ENCODE measurements at places on chromosomes 4 and X.

GRCh38 chr4:99208719-99209075 lies 10.3 kb downstream of the ADH6 start:
- DNase-seq, result peak; percentile 10

DNA sequence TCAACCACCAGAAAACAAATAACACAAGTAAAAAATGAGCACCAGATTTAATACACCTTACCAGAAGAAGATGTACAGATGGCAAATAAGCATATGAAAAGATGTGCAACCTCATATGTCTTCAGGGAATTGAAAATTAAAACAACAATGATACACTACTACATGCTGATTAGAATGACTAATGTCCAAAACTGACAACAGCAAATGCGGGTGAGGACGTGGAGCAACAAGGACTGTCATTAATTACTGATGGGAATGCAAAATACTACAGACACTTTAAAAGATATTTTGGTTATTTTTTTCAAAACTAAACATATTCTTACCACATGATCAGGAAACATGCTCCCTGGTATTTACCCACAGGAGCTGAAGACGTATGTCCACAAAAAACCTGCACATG lies 140.3 kb downstream of the FRYL start:
- no peak for DNase-seq

DNA sequence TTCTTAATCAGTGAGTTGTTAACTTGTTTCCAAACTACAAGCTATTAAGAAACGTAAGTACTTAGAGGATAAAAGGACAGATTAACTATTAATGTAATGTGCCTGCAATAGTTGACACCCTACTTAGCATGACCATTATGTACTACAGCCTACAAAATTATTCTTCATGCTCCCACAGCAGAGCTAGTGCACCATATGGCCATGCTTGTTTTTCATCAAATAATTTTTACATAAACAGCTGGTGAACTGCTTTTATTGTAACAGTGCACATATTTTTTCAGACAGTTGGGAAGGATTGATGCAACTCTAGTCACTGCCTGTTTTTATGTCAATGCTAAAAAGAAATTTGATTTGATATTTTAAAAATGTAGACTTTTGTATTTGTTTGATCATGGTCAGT lies 10.2 kb upstream of the MAGEB10 start:
- DNase-seq, result no peak

DNA sequence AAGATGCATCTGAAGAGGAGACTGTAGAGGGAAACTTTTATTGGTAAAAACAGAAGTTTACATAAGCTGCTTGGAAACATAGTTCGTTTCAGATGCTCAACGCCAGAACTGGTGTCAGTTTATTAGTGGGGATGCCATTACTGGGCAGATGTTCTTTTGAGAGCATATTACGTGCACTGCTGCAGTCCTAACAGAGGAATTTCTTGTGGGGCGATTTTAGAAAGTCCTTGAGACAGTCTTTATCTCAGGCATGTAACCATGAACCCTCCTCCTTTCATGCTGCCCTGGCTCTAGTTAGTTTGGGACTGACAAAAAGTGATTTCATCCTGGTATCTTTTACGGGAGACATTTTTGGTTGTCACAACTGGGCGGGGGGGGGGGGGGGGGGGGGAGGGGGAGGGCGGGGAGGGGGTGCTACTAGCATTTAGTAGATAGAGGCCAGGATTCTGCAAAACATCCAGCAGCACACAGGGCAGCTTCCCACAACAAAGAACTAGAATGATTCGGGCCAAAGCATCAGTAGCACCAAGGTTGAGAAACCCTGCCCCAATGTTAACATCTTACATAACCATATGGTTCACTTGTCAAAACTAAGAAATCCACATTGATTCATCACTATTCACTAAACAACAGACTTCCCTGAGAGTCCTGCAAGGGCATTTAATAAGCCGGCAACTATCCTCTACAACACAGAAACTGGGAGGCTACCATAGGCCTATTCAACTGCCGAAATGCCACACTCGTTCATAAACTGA lies 118.6 kb upstream of the FTHL17 start:
- no peak for DNase-seq

DNA sequence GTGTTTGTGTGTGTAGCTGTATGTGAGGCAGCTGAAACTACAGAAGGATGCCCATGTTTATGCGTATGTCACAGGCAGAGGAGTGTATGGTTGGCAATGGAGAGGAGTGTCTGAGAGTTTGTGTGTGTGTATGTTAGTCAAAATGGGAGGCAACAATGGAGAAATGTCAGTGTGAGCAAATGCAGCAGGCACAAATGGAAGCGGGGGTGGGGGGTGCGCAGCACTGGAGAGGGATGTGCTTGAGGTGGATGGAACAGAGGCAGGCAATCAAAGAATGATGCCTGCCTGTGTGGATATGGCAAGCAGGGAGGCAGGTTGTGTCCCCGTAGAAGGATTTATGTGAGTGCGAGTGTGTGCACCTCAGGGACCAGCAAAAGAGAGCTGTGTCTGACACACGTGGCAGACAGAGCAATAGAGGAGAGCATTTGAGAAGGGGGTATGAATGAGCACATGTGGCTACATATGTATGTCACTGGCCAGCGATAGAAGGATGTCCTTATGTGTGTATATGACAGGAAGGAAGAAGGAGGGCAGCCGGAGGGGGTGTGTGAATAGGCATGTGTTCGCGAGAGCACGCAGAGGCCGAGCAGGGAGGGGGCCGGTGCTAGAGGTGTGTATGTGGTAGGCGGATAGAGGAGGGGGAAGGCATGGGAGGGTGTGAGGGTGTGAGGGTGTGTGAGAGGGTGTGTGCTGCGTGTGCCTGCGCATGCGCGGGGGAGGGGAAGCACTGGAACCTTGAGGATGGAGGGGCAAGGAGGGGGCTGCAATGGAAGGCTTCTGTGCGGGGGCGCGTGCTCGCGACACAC lies 1.1 kb downstream of the PJA1 start:
- peak; percentile 28 for DNase-seq

DNA sequence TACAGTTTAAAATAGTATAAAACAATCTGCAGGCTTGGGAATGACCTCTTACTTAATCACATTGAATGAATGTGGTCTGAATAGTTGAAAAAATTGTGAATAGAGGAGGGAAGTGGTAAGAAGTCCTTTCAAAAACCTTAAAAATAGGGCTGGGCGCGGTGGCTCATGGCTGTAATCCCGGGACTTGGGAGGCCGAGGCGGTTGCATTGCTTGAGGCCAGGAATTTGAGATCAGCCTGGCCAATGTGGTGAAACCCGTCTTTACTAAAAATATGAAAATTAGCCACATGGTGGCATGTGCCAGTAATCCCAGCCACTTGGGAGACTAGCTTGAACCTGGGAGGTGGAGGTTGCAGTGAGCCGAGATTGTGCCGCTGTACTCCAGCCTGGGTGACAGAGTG lies 36.5 kb downstream of the HERC3 start:
- DNase-seq, result no peak

- DNase-seq, result no peak
Observed at GRCh38 chrX:150935467-150935866, 37.0 kb upstream of the CD99L2 start.

GRCh38 chrX:13489454-13489853 lies 79.9 kb upstream of the EGFL6 start:
- DNase-seq, result no peak

DNA sequence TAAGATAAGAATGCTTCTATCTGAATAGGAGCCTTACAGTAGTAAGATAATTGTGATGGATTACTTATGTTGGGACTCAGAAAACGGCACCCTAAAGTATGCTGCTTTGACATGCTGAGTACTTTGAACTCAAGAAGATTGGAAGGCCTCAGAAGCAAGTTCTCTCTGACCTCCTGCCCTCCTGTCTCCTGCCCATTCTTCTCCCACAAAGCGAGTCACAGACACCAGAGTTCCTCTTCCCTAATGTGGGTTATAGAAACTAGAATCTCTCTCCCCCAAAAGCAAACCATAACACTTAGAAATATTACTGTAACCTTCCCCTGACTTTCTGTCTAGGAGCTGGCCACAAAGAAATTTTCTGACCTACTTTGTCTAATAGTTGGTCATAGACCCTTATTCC lies 76.5 kb downstream of the DDIT4L start:
- no peak for DNase-seq

GRCh38 chr4:85762529-85762871 lies 287.6 kb downstream of the ARHGAP24 start:
- DNase-seq, result no peak

DNA sequence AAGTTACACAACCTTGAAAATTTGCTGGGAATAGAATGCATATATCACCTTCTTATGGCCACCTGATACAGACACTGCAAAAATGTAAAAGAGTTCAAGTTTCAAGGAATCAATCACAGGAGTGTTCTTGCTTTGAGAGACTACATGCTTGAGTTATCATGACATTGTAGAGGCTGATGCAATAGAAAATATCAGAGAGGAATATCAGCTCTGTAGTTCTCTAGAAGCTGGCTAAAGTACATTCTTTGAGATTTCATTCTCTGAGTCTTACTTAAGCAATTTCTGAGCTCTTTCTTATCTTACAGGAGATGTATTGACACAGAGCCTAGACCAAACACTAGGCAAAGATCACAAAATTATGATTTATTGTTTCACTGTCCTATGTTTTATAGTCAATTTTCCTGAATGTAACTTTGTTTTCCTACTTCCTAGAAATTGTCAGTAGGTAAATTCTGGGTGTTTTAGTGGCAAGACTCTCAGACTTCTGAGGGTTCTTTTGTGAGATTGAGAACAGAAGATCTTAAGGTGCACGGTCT lies 152.1 kb upstream of the HPGD start:
- DNase-seq, result no peak

DNA sequence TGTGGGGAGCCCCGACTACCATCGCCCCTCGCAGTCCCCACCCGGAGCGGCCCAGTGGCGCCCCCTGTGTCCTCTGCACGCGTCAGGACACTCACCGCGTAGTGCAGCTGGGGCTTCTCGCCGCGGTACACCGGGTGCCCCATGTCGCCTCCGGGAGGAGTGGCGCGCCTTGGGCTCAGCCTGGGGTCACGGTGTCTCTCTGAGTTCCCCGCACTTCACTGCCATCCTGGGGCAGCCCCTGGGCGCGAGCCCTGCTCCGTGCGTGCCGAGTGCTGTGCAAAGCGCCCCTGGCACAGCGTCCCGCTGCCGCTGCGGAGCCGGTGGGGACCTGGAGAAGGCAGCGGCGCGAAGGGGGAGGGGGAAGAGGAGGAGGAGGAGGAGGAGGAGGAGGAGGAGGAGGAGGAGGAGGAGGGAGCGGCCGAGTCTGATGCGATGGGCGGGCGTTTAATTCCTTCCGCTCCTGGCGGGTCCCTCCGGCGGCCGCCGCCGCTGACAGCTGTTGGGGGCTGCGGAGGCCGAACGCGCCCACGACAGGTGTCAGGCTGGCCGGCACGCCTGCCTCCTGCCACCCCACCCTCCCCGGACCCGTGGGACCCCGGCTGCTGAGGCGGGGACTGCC lies 134.3 kb downstream of the AMELX start:
- DNase-seq, result peak; percentile 40

DNA sequence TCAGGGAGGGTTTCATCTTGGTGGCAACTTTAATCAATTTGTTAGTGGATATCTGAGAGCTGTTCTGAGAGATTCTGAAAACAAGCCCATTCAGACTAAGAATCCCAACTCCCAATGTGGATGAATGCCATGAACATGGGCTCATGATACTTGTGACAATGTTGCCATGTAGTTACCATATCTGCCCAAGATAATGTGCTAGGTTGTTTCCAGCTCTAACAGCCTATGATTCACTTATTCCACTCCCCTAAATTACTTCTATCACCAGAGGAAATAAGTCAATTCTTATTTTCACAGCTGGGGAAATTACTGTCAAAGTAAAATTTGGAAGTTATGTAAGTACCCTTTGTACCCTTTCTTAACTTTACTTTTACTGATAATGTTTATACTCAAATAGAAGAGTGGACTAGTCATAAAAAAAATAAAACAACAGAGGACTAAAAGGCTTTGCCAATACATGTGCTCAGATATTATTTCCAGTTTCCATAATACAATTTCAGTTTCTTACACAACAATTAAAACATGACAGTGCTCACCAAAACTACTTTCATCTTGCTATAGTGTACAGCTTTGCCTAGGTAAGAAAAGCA lies 1101.7 kb upstream of the INTU start:
- no peak for DNase-seq

- DNase-seq, result no peak
Observed at GRCh38 chr4:20839957-20840356, 139.7 kb downstream of the PACRGL start.

DNA sequence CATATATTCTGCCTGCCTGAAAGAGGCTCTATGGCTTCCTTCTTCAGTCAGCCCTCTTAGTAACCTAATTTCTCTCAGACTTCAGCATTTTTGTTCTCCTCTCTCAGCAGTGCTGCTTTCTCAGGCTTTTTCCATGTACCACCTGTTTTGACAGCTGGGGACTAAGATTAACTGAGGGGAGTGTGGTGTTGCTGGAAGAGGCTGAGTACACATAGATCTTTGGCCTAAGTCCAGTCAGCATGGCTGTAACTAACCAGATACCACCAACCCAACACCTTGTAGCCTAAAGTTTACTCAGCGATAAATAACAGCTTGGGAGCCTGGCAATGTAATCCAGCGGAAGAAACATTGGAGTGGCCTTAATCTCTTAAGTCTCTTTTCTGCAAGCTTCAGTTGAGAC lies 85.5 kb downstream of the RTL3 start:
- DNase-seq, result no peak

GRCh38 chrX:130680164-130681035 lies 222.6 kb downstream of the ENOX2 start:
- DNase-seq, result no peak

DNA sequence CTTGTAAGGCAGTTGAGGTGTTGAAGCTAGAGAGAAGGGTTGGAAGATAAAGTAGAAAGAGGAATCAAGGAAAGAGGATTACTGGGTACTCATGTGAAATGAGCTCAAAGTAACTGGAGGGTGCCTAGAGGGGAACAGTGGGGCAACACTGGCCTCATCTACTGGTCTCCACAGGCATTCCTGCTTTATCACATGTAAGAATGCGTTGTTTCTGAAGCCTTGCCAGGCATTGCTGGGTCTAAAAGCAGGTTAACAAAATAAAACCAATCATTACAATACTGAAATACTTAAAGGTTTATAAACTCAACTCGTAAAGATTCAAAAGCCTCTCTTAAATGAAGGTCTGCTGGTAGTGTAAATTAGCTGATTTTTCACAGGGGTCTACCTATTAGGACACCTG lies 96.0 kb downstream of the FANCB start:
- no peak for DNase-seq

- no peak for DNase-seq
Observed at GRCh38 chr4:139528377-139529005, 27.5 kb downstream of the SETD7 start.

Measured in WTC11 (cell line).